ENCODE measurements at places on chromosomes 6 and 20.

DNA sequence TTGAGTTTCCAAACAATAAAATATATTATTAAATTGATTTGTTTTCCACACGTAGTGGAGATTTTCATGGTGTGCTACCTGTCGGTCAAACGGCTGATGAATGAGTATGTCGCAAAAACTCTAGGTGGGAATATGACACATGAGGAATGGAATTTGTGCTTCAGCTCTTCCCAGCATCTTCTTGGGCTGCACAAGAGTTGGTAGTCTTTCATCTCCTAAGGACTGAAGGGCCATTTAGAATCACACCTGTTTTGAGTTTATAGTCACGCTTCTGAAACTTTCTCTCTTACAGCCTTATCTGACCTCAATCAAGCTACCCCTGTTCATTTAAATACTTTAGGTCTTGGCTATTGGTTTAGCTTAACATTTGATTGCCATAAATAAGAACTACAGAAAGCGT, 157.7 kb upstream of the AKAP12 start:
- no peak for DNase-seq

DNA sequence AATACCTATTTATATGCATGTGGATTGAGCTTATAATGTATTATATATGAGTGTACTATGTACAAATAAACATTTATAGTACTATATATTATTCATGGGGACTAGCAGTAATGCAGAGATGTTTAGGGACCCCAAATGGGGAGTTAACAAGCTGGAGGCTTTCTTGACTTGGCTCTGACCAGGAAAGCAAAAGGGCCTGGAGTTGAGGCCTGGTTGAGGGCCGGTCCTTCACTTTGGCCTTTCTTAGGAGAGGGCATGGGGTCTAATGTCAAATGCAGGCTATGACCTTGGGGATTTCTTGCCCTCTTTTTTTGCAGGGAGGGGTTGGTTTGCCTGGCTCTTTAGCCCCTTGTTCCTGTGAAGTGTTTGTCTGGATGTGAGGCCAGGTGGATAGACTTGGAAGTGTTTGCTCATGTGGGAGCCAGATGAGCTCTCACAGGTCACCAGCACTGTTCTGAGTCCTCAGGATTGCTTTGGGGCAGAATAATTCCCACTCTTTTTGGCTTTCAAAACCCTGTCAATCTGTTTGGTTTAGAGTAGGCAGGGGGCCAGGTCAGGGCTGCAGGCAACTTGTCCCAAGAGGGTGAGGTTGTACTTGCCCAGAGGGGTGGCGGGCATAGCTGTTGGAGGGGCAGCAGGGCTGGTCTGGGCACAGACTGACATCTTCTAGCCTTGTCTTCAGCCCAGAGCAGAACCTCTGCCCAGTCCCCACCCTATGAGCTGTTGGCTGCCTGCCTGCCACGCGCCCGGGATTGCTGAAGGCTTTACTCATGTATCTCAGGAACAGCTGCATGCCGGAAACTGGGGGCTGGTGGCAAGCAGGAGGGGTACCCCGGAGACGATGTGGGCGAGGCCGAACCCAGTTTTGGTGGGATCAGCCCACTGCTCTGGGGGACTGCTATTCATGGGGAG, 14.6 kb downstream of the TJAP1 start:
- DNase-seq, result peak; percentile 20

GRCh38 chr6:112087916-112088315, 525 bp downstream of the FAM229B start:
- DNase-seq, result no peak

DNA sequence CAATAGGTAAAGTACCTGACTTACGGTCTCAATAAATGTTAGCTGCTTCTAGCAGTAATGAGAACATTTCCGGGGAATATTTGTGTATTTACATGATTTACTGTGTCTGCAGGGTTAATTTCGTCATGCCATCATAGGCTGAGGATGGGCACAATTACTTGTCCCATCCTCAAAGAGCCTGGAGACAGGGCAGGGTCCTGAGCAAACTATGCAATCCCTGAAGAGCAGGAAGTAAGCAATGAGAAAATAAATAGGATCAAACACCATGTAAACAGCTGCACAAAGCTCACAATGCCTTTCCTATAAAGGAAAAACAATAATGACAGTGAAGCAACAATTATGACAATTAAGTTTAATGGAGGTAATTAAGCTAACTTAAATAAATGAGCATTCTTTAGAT, 114.6 kb upstream of the FOXQ1 start:
- DNase-seq, result no peak

GRCh38 chr6:138520463-138520862, 21.2 kb upstream of the NHSL1 start:
- DNase-seq, result no peak

- DNase-seq, result no peak
Observed at GRCh38 chr6:108403236-108403635, 108.4 kb downstream of the AFG1L start.

DNA sequence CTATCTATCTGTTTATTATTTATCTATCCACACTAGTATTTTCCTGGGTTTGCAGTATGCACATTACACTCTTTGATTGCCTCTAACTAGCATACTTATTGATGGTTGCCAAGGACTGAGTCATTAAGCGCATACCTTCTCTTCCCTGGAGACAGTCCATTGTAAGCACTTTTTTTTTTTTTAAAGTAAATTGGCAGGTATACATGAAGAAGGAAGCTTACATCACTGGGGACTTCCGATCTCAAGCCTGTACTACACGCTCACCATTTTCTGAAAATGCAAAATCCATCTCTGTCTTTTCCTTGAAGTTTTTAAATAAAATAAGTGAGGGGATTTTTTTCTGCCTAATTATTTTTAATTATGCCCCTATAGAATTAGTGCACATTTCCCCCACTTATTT, 63.5 kb downstream of the HMGN3 start:
- no peak for DNase-seq

GRCh38 chr20:3358676-3359340, 48.7 kb downstream of the DNAAF9 start:
- DNase-seq, result no peak

DNA sequence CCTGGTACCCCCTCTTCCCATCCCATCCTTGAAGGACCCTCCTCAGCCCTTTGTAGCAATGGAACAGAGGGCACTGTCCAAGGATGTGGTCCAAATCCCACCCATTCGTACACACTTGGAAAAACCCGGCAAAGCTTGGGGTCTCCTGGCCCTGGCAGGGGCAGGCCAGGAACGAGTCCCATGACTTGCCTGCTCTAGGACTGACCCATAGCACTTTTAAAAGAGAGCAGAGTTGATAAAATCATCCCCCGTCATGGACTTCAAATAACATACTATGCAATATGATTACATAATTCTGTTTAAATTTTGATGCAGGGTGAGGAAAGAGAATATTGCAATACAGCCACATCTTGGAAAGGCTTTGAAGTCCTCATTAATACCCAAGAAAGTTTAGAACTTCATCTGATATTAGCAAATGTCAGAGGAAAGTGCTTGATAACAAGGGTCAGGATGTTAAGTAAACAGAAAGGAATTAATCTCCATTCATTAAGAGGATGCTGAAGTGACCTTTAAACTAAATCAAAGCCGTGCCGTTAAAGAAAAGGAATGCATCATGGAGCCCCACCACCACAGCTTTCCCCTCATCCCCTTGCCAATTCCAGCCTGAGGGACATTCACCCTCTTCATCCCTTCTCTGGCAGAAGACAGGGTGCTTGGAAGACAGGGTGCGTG, 60.7 kb upstream of the NXT1 start:
- DNase-seq, result no peak

- no peak for DNase-seq
Observed at GRCh38 chr6:1800845-1801244, 191.1 kb downstream of the FOXC1 start.

DNA sequence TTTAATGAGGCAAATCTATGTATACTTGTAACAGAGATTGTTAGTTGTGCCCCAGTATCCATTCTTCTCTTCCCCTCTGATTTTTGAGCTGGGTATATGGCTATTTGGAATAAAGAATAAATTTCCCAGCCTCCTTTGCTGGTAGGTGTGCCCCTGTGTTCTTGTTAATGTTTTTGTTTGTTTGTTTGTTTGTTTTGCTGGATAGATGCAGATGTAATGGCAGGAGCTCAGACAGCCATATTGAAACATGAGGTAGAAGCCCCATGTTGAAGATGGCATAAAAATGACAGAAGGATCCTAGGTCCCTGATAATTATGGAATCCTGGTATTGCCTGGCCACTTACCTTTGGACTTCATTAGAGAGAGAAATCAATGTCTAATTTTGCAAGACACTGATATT, 19.9 kb upstream of the FKBP5 start:
- no peak for DNase-seq

GRCh38 chr6:24228681-24229255, 102.8 kb downstream of the NRSN1 start:
- DNase-seq, result no peak

DNA sequence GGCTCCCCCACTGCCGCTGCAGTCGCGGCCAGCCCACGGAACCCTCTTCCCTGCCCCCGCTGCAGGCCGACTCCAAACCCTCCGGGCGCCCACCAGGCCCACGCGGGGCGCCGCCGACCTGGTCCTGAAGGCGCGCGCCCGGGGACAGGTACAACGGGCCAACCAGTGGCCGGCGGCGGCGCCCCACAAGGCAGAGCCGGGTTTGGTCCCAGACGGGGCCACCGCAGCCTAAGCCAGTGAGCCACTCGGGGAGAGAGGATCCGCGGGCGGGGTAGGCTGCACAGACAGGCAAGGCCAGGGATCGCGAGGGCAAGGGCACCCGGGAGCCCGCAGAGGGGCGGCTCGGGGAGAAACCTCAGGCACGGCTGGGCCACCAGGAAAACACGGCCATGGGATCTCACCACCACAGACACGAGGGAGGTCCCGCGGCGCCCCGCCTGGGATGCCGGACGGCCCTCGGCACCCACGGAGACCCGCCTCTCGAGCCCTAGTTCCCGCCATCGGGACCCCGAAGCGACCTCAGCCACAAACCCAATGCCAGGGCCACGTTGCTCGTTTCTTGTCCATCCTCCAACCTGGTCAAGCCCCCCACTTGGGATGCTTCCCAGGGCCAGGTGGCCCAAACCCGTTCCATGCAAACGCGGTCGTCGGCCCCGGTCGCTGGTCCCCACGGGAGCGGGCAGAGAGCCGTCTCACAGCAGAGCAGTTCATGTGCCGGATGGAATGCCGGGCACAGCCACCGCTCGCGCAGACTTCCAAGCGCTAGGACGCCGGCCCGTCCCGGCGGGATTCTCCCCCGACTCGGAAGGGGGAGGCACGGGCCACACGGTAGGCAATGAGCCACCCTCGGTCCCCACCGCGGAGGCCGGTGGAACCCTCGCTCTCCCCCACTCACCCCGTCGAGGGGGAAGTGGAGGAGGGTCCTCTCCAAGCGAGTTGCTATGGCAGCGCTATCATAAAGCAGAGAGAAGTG, 1956.6 kb upstream of the DEFB115 start:
- DNase-seq, result no peak

DNA sequence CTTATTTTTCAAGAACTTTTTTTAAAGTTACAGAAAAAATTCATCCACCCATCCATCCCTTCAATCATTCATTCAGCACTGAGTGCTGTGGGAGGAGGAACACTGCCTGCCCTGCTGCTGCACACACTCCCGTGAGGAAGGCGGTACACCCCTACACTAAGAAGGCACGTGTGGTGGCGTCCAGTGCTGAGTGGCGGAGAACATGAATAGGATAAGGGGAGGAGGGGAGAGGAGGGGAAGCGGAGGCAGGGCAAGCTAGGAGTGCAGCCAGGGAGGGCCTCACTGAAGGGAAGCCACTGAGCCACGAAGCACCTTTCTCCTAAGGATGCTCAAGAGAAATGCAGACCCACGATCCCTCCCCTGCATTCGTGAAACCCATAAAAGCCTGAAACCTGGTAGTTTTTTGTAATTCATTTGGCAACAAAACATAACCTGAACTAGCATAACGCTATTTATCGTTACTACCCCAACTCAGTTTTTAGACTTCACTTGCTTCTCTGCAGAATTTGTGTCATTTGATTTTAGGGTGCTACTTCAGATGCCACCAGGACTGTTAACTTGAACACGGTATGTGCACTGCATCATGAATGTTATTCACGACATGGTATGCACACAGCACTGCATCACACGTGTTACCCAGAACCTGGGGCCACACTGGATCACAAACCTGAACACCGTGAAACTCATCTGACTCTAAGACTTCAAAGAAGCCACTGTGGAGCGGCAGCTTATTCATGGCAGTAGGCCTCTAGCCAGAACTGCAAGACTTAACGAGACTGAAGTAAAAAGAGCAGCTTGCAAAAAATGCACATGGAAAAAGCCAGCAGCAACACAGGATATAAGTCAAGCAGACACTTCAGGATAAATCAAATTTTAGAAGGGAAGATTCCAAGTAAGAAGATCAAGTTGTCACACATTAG, 3.5 kb downstream of the RNASET2 start:
- no peak for DNase-seq

DNA sequence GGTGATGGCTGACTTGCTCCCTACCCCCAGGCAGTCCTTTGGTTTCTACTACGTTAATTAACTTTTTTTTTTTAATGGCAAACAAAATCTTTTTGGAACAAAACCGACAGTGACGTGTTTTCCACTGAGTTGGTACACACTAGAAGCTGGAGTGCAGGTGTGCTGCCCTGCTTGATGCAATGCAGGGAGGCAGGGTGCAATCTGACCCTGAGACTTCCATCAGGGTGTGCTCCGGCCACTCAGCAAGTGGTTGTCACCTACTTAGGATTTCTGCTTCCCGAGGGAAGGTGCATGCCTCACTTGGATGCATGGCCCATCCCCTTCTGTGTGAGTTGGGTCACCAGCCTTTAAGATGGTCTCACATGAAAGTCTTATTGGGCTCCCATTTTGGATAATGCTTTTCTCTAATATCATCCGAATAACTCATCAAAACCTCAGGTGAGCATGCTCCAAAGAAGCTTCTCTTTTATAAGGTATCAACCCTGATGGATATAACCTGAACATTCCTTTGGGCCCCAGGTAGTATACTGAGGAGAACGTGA, 14.0 kb downstream of the RREB1 start:
- no peak for DNase-seq

- DNase-seq, result no peak
Observed at GRCh38 chr6:151060766-151061531, 178.8 kb upstream of the AKAP12 start.

- DNase-seq, result peak; percentile 90
Observed at GRCh38 chr6:26216886-26217713, 129.9 kb downstream of the HFE start.

DNA sequence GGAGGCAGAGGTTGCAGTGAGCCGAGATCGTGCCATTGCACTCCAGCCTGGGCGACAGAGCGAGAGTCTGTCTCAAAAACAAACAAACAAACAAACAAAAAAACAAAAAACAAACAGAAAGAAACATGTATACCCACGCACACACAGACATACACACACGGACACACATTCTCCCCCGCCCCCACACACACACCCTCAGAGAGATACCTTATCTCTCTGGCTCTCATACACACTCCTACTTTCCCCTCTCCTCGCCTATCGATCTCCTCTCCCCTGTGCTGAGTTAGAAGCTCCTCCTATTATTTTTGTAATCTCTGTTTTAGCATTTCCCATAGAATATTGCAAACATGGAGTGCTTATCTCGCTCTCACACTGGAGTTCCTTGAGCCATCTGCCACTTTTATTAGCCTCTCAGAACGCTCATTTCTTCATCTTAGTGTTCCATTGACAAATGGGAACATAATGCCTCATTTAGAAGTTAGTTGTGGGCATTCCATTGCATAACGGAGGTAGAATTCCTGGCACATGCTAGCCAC, 144.2 kb upstream of the CITED2 start:
- DNase-seq, result no peak

All from T1000 (cell line).